ENCODE measurements at places on chromosomes 5 and 9.

- peak; percentile 66 for DNase-seq
Measured at GRCh38 chr5:61817472-61818326, 485.6 kb downstream of the ZSWIM6 start.

DNA sequence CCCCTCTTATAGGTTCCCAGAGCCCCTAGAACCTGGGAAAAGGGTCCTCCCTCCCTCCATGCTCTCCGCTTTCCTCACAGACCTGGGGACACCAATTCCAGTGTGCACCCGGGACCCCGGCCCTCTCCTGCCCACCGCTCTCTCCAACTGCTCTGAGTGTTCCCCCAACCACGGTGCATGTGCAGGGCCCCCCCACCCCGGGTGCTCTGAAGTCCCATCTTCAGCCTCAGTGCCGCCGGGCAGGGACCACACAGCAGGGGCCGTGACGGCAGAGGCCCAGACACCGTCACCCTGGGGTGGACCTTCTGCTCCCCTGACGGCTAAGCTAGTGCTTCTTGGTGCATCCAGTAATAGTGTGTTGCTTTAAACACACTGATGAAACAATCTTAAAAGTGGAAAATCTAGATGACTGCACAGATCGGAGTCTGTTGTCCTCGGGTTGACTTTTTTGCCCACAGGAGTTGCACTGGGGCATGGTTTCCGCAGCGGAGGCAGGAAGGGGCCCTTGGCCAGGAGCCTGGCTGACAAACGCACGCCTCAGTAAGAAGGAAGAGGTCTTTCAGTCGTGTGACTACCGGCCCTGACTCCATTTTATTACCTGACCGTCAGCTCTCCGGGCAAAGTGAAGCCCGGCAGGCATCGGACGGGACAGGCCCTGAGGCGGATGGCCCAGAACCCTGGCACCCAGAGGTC is 36.2 kb upstream of the SLC6A3 start:
- DNase-seq, result no peak

GRCh38 chr5:116736671-116737070 is 162.0 kb upstream of the SEMA6A start:
- no peak for DNase-seq

DNA sequence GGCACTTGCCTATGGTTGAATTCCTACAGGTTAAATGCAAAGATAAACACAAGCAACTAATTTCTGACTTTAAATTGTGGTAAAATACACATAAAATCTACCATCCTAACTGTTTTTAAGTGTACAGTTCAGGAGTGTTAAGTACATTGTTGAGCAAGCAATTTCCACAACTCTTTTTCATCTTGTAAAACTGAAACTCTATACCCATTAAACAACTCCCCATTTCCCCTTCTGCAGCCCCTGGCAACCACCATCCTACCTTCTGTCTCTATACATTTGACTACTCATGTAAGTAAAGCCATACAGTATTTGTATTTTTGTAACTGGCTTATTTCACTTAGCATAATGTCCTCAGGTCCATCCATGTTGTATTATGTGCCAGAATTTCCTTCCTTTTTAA is 38.5 kb upstream of the STX17 start:
- DNase-seq, result no peak

DNA sequence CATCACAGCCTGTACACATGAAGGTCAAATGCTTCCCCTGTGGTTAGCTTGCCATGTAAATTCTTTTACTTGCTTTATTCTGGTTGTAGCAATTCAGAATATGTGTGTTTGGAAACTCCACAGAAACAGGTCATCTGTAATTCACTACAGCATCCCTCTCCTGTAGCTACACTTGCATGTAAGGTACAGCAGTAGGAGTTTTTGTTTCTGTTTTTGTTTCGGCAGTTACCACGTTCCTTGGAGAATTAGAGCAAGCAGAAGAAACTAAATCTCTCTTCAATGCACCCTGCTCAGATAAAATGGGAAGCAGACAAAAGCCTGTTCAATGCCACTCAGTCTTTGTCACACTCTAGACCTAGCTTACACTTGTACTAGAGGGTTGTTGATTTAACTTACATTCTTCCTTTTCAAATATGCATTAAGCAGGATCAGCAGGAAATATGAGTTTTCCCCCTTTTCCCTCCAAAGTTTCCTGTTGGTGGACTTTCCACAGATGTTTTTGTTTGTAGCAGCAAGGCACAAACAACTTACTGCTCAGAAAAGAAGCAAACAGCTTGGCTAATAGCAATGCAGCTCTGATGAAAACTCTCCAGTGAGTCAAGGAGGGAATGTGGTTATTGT is 80.9 kb downstream of the YIPF5 start:
- DNase-seq, result no peak

- peak; percentile 29 for DNase-seq
Measured at GRCh38 chr9:7778851-7779600, 20.6 kb downstream of the DMAC1 start.

GRCh38 chr5:72584466-72584865 is 77.3 kb upstream of the ZNF366 start:
- DNase-seq, result no peak

- no peak for DNase-seq
Measured at GRCh38 chr5:148352696-148353095, 17.3 kb downstream of the SPINK9 start.

- peak; percentile 46 for DNase-seq
Measured at GRCh38 chr9:23621924-23622323, 204.1 kb downstream of the ELAVL2 start.

- DNase-seq, result peak; percentile 6
Measured at GRCh38 chr9:5643005-5643624, 14.2 kb downstream of the RIC1 start.

- DNase-seq, result no peak
Measured at GRCh38 chr5:139870677-139871076, 75.1 kb downstream of the PSD2 start.

- DNase-seq, result peak; percentile 21
Measured at GRCh38 chr5:60196385-60197113, 303.0 kb upstream of the PDE4D start.

DNA sequence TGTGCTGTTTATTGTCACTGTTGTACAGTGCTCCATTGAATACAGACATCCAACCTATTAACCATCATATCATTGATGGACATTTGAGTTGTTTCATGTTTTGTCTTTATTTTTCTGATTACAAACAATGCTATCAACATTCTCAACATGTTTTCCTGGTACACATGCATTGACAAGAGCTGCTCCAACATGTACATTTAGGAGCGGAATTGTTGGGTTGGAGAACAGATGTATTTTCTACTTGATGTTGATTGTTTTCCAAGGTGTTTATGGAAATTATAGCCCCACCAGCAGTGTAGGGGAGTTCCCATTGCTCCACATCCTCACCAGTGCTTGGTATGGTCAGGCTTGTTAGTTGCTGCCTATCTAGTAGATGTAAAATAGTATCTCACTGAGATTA is 204.1 kb upstream of the CLINT1 start:
- DNase-seq, result no peak

- DNase-seq, result peak; percentile 40
Measured at GRCh38 chr5:119329666-119330065, 26.2 kb upstream of the TNFAIP8 start.

GRCh38 chr9:70448919-70449318 is 34.5 kb upstream of the KLF9 start:
- no peak for DNase-seq

- peak; percentile 44 for DNase-seq
Measured at GRCh38 chr9:92774274-92774673, 9.6 kb upstream of the BICD2 start.

- no peak for DNase-seq
Measured at GRCh38 chr9:130073373-130073772, 19.7 kb downstream of the GPR107 start.

DNA sequence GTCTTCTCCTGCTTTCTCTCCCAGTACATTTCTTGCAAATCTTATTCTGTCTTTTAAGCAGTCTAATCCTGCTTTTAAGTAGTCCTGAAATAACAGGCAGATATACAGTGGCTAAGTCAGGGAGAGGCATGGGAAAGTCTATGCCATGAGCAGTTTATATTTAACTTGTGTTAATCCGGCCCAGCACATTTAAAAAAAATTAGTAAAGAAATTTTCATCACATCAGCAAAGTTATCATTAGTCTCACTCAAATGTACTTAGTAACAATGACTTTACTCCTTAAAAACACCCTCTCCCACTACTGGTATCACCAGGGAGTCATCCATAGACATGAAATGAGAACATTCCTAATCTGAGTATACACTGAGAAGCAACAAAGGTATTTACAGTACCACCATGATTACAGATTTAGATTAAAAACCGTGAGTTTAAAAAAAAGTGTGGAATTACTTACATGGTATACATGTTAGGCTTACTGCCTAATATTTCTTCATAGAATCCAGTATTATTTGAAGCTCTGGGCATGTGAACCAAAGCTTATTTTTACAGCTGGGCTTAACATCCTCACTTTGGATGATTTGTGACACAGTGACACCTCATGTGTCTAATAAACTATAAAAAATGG is 75.9 kb upstream of the DAB2 start:
- no peak for DNase-seq

DNA sequence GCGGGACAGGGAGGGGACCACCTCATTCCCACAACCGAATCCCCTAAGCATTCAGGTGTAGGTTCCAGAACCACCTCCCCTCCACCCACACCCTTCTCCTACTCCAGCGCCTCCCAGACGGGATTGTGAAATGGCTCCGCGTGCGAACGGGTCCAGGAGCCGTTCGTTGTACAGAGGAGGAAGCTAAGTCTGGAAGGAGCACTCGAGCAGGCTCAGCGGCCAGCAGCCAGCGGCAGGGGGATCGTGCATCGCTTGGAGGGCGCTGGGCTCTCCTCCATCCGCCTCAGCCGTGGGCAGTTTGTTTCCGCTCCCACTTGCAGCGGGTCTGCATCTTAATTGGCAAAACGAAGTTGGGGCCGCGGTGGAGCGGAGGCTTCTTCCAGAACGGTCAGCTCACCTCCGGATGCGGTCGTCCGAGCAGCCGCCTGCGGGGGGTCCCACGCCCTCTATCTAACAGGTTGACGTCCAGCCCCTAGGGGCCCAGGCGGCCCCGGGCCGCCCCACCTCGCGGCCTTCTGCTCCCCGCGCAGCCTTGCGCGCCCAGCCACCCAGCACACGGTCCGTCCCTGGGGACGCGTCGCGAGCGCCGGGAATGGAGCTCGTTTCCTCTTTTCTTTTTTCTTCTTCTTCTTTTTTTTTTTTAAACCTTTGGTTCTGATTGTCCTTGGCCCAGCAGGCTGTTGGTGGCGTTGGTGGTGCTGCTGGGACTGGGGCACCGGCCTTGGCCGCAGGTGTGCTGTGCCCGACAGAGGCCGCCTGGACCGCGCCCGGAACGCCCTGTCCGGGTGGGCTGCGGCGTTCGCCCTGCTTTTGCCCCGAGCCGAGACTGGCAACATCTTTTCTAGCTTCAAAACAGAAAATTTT is 3.9 kb upstream of the BARX1 start:
- DNase-seq, result no peak

DNA sequence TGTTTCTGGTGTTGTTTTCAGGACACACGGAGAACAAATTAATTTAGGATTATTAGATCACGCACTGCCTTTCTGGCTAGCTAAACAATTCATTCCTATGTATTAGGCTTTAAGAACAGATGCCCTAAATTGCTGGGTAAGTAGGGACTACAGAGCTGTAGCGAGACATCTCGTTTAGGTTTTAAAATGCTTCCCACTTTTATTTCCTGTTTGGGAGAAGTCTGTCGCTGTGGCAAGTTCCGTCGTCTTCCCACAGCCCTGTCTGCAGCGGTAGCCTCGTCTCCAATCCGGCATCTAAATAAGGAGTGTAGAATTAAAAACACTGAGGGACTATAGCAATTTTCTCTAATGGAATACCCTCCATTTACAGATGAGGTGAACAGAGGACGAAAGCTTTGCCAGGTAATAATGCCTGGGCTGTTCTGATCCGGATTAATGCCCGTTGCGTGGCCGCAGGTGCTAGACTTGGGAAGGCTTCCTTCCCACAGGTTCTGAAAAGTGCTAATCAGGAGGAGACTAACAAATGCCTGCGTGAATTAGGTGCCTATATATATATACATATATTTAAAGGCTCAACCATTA is 1.3 kb upstream of the TRIM36 start:
- peak; percentile 65 for DNase-seq

GRCh38 chr5:145463634-145464033 is 371.5 kb downstream of the PRELID2 start:
- DNase-seq, result no peak

DNA sequence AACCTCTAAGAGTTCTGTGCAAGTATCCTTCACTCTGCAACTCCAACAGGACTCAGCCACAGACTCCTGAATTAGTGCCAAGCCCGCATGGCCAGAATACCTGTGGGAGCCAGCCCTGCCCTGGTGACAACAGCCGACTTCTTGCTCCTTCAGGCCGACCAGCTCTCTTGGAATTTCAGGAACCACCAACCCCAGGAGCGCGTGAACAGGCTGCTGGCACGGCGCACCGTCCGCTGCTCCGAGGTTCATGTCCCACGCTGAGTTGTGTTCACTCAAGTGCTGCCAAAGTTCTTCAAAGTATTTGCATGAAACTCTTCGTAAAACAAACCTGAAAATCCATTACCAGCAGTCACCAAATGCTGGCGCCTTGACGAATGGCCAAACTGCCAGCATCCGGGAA is 232.8 kb downstream of the NR2F1-AS1 start:
- no peak for DNase-seq

- DNase-seq, result no peak
Measured at GRCh38 chr5:153276151-153276550, 214.3 kb upstream of the GRIA1 start.

- no peak for DNase-seq
Measured at GRCh38 chr5:43171926-43172325, 20.1 kb upstream of the NIM1K start.

- no peak for DNase-seq
Measured at GRCh38 chr9:18595597-18595996, 121.6 kb downstream of the ADAMTSL1 start.

DNA sequence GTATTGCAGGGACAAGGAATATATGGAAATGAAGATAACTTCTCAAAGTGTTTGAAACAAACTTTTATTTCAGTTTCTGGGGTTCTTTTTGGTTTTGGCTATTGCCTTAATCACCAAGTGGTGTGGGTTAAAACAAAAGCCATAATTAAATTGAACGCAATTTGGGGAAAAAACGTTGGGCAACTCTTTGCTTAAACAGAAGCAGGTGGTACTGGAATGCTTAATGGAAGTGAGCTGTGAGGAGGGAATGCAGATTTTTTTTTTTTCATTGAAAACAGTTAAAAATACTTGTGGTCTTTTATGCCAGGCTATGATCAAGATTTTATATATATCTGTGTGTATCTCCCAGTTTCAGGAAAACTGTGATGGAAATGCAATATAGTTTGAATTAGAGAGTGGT is 195.7 kb upstream of the TUT7 start:
- no peak for DNase-seq

GRCh38 chr9:29348999-29349398 is 1775.7 kb upstream of the C9orf72 start:
- DNase-seq, result no peak

GRCh38 chr9:88388886-88389605 is 802 bp downstream of the SPIN1 start:
- DNase-seq, result peak; percentile 87
